ENCODE measurements at places on chromosomes 7 and 10. TPM values are rescaled to one million over a fixed set of nuclear protein-coding genes. Genes with fewer than 3 reads are reported as not detected.

The SLC29A4 gene
- 33.9 TPM for total RNA-seq

The AKR1C8 gene
- not detected for total RNA-seq

The DGKI gene
- total RNA-seq = 2.2 TPM

The WEE2 gene
- total RNA-seq = not detected

DNA sequence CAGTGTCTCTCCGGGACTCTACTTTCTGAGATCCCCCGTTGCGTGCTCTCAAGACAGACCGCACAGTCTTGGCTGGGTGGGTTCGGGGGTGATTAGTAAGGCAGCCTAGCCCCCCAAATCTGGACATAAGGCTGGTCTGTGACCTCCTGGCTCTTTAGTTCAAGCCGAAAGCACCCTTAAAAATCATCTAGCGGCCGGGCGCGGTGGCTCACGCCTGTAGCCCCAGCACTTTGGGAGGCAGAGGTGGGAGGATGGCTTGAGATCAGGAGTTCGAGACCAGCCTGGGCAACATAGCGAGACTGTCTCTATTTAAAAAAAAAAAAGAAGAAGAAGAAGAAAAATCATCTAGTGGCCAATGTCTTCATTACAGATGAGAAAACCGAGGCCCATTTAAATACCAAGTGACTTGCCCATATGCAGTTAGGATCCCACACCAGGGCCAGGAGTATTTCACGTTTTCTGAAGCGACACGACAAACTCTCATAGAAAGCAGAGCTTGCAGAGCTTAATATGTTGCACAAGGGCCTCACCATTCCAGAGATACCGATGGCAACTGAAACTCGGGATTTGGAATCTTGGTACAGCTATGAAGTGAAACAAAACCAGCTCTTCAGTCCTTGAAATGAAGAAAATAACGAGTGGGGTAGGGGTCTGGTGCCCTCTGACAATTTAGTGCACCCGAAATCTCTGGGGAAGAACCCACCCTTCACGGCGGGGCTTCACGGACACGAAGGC is 703 bp upstream of the HILPDA start:
- no peak for DNase-seq
- H3K4me3 ChIP-seq = peak overlapping the region; percentile 96
- H3K27ac ChIP-seq = peak overlapping the region; percentile 98

GRCh38 chr10:94402843-94403379 is 570 bp downstream of the TBC1D12 start:
- H3K27ac ChIP-seq = no peak overlapping the region
- H3K36me3 ChIP-seq = no peaks in the 10 kb centered on the region
- no peaks in the 10 kb centered on the region for H3K27me3 ChIP-seq
- H3K4me1 ChIP-seq = peaks cover 18% of the 10 kb centered on the region
- H3K4me3 ChIP-seq = peak overlapping the region; percentile 90

DNA sequence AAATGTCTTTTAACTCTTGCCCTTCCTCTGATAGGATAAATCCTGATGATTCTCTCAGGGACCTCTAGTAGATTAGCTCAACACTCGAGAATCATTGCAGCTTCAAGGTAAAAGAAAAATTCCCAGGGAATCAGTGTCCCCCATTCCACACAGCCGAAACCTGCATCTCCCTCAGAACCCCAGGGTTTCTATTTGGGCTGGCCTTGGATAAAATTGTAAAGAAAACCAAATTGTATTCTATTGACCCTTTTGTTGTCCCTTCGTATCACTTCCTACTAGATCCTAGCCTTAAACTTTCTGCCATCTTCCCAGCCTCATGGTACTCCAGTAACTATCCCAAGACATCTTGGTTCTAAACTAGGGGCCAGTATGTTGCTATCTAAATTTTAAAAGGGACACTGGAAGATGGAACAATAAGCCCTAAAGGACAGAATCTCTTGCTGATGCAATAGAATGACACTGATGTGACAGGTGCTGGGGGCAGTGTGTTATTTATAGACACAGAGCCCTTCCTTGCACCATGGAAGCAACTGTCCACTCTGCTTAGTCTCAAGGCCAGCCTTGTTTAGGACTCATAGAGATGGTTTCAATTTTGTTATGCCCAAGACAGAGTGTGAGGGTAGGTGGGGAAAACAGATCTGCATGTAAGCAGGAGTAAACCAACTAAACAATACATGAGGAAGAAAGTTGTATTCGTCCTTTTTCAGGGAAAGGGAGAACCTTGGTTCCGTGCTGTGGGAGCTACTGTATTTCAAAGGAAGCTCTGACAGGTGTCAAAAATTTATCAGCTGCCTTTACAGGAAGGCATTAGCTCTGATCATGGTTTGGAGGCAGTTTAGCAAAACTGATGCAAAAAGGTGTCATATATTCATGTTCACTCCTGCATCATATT is 7.6 kb downstream of the ASB15 start:
- H3K27ac ChIP-seq = no peak overlapping the region
- no peaks in the 10 kb centered on the region for H3K27me3 ChIP-seq
- DNase-seq = no peak

GRCh38 chr7:30760514-30761213 is 8.7 kb downstream of the INMT start:
- H3K4me1 ChIP-seq = peaks cover 36% of the 10 kb centered on the region
- no peak for DNase-seq
- H3K27me3 ChIP-seq = no peaks in the 10 kb centered on the region
- H3K4me3 ChIP-seq = no peak overlapping the region

DNA sequence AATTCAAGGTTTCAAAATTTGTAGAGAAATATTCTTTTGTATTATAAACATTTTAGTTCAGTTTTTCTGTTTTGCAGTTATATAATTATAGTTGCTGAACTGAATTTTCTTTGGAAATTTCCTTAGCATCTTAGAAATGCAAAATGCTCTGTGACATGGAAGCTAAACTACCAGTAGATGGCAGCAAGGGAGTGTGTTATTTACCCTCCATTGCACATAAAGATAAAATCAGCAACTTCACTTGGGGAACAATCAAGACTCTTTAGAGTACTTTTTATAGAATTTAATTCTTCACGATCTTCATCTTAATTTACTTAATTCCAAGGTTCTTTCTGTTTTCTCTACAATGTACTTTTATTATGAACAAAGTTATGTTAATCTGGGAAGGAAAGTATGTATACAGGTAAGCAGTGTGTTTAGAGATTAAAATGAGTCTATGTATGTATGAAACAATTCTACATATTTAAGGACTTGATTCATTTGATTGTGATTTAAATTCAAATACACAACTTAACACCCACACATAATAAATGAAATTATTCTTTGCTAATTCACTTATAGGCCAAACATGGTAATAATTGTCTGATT is 404.2 kb downstream of the THSD7A start:
- peaks cover 3% of the 10 kb centered on the region for H3K36me3 ChIP-seq
- no peak overlapping the region for H3K4me3 ChIP-seq
- H3K27ac ChIP-seq = no peak overlapping the region
- no peak for DNase-seq

DNA sequence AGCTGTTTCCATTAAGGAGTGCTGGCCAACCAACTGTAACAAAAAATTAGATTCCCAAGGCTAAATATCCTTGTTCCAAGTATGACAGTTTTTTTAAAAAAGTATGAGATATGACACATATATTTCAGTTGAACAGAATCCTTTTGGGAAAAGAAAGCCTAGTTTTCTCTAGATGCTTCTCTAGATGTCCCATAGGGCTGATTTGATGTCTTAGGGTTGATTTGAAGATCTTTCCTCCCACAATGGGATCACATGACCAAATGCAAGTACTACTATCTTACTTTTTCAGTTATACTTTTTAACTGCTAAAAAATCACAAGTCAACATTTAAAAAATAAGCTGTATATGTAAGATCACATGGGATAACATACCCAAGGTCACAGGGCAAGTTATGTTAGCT is 3.7 kb downstream of the NAMPT start:
- peaks cover 2% of the 10 kb centered on the region for H3K36me3 ChIP-seq
- peaks cover 43% of the 10 kb centered on the region for H3K4me1 ChIP-seq
- H3K27me3 ChIP-seq = no peaks in the 10 kb centered on the region
- no peak overlapping the region for H3K27ac ChIP-seq

- no peaks in the 10 kb centered on the region for H3K36me3 ChIP-seq
- H3K27me3 ChIP-seq = no peaks in the 10 kb centered on the region
- no peak for DNase-seq
- peaks cover 8% of the 10 kb centered on the region for H3K4me1 ChIP-seq
- no peak overlapping the region for H3K4me3 ChIP-seq
Observed at GRCh38 chr7:48004032-48004431, 24.6 kb upstream of the HUS1 start.

GRCh38 chr10:110285501-110285900 is 19.2 kb downstream of the SMNDC1 start:
- no peak overlapping the region for H3K27ac ChIP-seq
- H3K4me3 ChIP-seq = no peak overlapping the region
- no peak for DNase-seq
- no peaks in the 10 kb centered on the region for H3K27me3 ChIP-seq
- H3K4me1 ChIP-seq = no peaks in the 10 kb centered on the region

GRCh38 chr10:72979709-72980108 is 25.1 kb upstream of the PLA2G12B start:
- peaks cover 15% of the 10 kb centered on the region for H3K36me3 ChIP-seq
- no peak overlapping the region for H3K4me3 ChIP-seq
- no peaks in the 10 kb centered on the region for H3K27me3 ChIP-seq
- no peak for DNase-seq

DNA sequence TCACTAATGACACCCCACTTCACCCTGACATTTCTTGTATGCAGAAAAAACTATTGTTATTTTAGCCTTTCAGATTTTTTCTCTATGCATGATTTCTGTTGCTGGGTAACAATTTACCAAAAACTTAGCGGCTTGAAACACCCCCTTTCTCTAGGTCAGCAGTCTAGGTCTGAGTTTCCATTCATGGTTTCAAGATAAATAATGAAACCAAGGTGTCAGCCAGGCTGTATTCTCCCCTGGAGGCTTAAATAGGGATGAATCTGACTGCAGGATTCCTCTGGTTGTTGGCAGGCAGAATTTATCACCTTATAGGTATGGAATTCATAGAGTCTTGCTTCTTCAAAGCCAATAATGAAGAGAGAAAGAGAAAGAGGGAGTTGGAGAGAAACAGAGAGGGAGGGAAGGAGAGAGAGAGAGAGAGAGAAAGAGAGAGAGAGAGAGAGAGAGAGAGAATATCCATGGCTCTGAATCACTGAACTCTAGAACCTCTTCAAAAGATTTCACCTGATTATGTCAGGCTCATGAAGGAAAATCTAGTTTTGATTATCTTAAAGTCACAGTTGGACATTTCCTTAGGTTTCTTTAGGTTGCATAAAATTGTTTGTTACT is 1224.6 kb upstream of the LRRTM3 start:
- no peaks in the 10 kb centered on the region for H3K4me1 ChIP-seq
- DNase-seq = no peak
- H3K4me3 ChIP-seq = no peak overlapping the region
- H3K27me3 ChIP-seq = no peaks in the 10 kb centered on the region
- H3K27ac ChIP-seq = no peak overlapping the region

GRCh38 chr10:80356563-80356988 is at the start of the genes DYDC1 and DYDC2:
Gene DYDC1, minus strand, starts transcription at chr10:80356755. Its CDS starts 4,154 bp downstream, at chr10:80352601.
Gene DYDC2, plus strand, starts transcription at chr10:80356781. Its CDS starts 5,663 bp downstream, at chr10:80362444.
- peaks cover 8% of the 10 kb centered on the region for H3K4me1 ChIP-seq
- H3K36me3 ChIP-seq = no peaks in the 10 kb centered on the region
- peak within 1 kb of the TSS; percentile 85 for H3K4me3 ChIP-seq

GRCh38 chr7:71132377-71133231 is 660 bp downstream of the GALNT17 start:
- H3K27me3 ChIP-seq = peaks cover 86% of the 10 kb centered on the region
- H3K27ac ChIP-seq = no peak overlapping the region
- DNase-seq = no peak
- peak overlapping the region; percentile 61 for H3K4me3 ChIP-seq

DNA sequence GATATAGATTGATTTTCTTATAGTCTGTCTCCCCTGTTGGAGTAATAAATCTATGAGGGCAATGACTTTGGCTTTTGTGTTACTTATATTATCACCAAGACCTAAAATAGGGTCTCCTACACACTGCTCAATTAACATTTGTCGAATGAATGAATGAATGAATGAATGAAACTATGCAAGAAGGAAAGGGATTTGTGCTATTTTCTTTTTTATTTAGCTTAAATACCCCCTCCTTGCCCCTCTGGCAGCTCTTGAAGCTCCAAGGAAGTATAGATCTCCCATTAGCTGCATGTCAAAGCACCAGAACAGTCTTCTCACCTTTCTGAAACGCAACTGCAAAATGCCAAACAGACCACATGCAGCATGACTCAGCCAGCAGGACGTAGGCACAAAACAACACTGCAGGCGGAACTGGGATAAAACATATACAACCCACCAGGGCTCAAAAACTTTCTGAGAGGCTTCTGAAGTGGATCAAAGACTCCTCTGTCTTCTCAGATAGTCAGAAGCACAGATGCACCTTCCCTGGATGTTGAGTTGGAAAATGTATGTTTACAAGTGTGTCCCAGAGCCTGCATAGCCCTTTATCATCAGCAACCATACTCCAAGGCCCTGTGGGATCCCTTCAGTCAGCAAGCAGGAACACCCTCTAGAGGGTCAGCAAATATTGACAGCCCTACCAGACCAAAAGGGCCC is 187.8 kb downstream of the NPSR1 start:
- no peaks in the 10 kb centered on the region for H3K36me3 ChIP-seq
- H3K4me3 ChIP-seq = no peak overlapping the region
- no peak overlapping the region for H3K27ac ChIP-seq
- peaks cover 8% of the 10 kb centered on the region for H3K27me3 ChIP-seq
- H3K4me1 ChIP-seq = peaks cover 3% of the 10 kb centered on the region

DNA sequence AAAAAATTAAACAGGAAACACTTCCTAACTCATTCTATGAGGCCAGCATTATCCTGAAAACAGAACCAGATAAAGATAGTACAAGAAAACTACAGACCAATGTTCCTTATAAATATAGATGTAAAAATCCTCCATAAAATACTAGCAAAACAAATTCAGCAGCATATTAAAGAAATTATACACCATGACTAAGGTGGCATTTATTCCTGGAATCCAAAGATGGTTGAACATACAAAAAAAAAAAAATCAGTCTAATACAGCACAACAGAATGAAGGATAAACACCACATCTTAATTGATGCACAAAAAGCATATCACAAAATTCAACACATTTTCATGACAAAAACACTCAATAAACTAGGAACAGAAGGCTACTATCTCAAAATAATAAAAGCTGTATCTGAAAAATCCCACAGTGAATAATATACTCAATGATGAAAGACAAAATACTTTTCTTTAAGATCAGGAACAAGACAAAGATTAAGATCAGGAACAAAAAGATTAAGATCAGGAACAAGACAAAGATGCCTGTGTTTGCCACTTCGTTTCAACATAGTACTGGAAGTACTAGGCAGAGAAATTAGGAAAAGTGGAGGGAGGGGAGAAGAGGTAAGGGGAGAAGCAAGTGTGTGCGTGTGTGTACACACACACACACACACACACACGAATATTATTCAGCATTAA is 95.6 kb downstream of the SNX13 start:
- H3K4me1 ChIP-seq = no peaks in the 10 kb centered on the region
- no peak overlapping the region for H3K4me3 ChIP-seq
- H3K36me3 ChIP-seq = peaks cover 67% of the 10 kb centered on the region
- H3K27me3 ChIP-seq = no peaks in the 10 kb centered on the region
- no peak overlapping the region for H3K27ac ChIP-seq
- no peak for DNase-seq
